Activated CD4-positive, alpha-beta memory T cell treated with anti-CD3 and anti-CD28 coated beads for 36 hours (primary cell): ENCODE measurements at places on chromosomes 3 and 15. TPM values are rescaled to one million over a fixed set of nuclear protein-coding genes. Genes with fewer than 3 reads are reported as not detected.

DNA sequence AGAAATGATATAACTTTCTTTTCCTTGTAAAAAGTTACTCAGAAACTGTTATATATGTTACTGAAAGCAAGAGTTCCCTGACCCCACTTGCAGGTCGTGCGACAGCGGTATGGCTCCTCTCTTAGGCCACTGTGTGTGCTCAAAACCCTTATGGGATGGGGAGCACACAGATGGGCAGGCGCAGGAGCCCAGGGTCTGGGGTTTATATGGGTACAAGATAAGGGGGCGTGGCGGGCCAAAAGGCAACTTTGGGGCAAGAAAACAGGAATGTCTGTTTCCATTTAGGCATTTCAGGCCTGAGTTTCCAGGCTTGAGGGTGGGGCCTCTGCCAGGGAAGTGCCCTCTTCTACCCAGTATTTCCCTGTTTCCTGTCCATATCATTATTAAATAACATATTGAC, 736.5 kb downstream of the VGLL3 start:
- no peak for DNase-seq

DNA sequence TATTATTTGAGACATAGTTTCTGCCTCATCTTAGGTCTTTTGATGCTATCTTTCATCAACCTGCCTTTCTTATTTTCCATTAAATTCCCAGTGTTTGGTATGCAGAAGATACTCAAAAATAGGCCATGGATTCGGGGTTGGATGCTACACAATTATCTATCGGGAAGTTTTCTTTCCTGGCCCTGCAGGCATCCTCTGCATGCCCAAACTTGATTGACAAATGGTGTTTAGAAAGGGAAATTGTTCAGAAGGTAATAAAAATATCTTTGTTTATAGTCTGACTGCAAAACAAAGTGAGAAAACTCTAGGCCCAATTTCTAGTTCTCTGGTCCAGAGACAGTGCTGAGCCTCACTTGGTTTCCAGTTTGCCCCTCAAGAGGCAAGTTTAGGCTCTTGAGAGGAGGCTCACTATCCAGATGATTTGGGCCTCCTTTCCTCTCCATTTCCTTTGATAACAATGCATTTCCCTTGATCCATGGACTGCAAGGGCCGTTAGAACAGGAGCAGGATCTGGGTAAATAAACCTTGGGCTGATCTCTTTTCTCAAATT, 157.1 kb upstream of the DPH6 start:
- DNase-seq: no peak

DNA sequence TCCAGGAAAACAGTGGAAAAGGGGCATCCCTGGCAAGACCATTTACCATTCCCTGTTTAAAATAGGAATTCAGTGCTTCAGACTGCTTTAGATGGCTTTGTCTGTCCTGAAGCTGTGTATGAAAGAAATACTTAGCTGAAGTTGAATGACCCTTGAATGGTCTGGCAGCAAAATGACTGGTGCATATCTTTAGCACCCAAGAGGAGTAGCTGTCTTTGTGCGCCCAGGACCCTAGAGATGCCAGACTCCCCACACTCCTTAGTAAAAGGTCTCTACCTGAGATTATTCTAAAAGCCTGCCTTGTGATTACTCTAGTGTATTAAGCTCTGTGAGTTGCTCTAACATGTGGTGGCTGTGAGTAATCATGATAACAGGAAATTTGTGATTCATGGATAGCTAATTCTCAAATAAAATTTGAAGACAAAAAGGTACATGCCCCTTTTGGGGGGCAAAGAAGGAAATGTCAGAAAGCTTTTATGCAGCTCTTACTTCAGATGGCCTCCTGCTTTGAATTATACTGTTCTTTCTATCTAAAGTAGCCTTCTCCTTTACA, 3.2 kb downstream of the MAPKBP1 start:
- DNase-seq: no peak

DNA sequence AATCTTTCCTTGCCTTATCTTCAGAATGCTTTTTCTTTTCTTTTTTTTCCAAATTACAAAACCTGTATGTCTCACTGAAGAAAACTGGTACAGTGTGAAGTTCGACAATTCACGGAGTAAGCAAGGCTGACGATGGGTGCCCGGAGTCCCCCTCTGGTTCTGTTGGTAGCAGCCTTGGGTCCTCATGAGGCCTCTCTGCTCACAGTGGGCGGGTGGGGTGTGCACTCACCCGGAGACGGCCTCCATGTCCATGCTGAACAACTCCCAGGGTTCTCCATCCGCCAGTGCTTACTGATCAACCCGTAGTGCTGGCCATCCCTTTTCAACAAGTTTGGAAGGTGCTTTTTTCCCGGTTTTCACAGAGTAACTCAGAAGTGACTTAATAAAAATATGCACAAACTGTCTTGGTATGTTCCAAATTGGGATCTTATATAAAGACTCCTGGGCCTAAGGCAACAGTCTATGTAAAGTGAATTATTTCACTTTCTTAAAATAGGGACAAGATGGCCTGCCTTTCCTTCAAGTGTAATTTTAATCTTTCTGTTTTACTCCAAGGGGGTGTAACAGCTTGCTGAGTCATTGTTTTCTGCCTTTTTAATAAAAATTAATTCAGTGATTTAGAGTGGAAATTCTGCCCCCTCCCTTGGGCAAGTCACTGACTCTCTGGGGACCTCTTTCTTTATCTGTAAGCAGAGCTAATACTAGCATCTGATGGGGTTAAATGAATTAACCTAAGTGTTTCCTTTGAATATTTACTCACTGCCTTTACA, 23.7 kb downstream of the LRRK1 start:
- no peak for DNase-seq

GRCh38 chr15:48565560-48566482, 79.7 kb downstream of the FBN1 start:
- DNase-seq: no peak

- no peak for DNase-seq
Observed at GRCh38 chr15:76234337-76234889, 76.9 kb downstream of the ETFA start.

DNA sequence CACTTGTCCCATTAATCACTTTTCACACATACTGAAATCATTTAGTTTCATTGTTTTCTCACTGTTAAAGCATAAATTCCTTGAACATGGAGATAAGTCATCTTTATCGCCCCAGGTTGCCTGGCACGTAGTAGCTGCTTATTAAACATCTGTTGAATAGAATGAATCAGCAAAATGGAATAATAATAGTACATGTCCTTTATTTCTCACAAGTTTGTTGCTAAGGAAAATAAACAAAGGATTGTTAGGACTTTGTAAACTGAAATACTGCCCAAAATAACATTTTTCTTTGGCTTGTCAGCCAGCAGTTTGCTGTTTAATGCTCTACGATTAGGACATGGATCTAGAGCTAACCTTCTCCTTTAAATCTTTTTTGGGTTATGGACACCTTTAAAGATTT, 17.9 kb downstream of the SLC35A5 start:
- DNase-seq: no peak

DNA sequence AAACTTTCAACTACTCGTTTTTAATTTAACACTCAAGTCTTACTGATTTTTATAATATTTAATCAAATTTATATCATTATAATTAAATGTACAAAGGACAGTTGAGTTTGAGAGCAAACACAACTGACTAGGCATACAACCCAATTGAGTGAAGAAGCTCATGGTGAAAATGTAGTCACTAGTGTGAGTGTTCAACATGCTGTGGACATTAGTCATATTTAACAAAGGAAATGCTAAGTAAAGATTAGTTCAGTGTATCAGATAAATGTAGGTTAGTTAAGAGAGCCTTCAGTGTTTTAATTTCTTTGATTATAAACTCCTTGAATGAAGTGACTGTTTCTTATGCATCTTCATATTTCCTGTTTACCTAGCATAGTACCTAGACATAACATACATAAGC, 444.2 kb upstream of the GOLIM4 start:
- no peak for DNase-seq

DNA sequence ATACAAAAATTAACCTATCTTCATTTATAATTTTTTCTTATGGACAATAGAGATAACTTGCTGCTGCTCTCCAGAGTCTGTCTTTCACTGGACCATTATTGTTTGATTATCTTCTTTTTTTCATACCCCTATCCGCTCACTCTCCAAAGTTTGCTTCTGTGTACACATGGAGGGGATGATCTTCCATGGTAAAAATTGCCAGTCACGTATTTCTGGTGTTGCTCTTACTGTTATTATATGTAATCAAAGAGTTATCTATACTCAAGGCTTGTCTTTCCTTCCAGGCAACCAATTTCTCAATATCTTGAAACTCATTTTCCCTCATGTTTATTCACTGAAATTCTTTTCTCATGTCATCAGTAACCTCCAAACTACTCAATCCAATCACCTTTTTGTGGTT, 817.8 kb upstream of the NECTIN3 start:
- DNase-seq: no peak

DNA sequence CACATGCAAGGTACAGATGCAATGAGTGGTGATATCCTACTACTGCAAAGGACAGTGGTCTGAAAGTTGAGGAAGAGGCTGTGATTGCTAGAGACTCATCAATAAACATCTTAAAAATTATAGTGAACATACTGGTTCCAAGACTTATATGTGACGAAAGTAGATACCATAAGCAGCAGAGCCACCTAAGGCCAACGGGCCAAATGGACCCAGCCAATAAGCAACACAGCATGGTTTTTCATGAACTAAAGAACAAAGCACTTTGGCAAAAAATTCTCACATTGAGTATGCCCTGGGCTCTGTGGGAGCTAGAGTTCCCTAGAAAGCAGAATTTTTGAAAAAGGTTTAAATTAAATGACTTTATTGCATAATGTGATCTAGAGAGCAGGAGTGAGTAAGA, 272.1 kb downstream of the SI start:
- no peak for DNase-seq

GRCh38 chr15:95205077-95205476, 973.7 kb downstream of the MCTP2 start:
- no peak for DNase-seq

GRCh38 chr3:109187390-109187789, 50.9 kb downstream of the C3orf85 start:
- no peak for DNase-seq

DNA sequence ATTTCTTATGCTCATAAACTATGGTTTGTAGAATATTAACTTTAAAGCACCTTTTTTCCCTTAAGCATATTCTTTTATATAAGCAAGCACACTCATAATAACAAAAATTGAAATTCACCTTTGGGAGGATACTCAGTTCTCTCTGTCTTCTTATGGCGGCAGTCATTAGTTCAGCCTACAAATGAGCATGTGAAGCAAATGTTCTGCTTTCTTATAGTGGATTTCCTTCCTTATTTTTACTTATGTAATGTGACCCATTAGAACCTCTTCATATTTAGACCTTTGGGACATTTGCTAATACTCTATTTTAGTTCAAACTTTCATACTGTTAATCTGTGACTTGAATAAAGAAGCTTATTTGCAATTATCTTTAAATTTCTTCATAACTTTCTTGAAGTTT, at the start of gene P2RY13:
TSS of gene P2RY13 (minus strand) at position 187 of the 400 bp plus-strand sequence. CDS start at position 166, 21 bp downstream.
- no peak for DNase-seq

- DNase-seq: no peak
Observed at GRCh38 chr3:105580296-105580965, 213.7 kb downstream of the ALCAM start.

DNA sequence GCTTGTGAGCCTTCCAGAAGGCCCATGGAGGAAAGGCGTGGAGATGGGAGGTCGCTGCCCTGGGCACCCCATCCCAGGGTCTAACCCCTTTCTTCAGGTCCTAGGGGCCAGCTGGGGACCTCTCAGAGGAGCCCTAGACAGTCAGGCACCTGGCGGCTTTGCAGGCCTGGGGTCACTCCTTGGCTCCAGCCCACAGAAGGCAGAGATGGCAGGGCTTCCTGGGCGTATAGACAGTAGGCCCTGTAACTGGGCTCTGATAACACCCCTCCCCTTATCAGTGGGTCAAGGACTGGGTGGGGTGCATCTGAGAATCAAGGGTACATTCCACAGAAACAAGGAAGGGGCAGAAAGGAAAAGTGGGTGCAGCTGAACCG, 16.7 kb downstream of the ZDHHC19 start:
- DNase-seq: no peak

DNA sequence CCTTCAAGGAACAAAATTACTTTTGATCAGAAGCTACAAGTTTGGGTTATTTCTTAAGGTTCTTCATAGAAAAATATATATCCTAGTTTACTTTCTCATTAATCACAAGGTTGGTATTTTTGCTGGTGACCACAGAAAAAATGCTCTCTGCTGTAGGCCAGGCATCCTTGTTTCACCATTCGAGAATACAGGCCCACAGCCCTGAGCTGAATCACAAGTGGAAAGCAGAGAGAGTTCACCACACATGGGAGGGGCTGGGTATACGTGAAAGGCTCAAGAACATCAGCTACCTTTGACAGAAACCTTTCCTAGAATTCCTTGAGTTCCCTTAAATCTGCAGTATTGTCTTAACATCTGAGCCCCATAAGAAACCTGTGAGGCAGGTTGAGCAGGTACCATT, 23.2 kb downstream of the CPEB1 start:
- DNase-seq: no peak

DNA sequence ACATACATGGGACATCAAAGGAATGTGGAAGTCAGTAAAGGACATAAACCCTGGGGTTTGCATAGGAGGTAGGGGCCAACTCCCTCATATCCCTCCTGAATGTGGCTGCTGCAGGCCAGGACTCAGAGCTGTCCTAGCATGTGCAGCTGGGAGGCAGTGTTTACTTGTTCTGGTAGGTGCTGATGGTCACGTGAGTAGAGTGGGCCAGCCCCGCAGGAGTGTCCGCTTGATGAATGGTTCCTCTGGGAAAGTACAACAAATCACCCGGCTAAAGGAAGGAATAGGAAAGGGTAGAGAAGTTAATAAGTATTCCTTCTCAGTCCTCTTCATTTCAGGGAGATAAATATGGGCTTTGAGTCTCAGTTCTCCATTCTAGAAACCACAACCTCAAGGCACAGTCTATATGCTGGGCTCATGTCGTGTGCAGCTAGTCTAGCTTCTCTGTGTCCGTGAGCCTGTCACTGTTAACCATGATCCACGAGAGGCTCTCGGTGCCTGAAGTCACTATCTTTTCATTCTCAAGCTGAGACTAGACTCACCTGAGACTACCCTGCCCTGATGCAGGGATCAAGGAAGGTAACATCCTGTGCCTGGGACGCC, 17.9 kb downstream of the RIOX2 start:
- DNase-seq: no peak

GRCh38 chr15:50315814-50316630, 39.0 kb downstream of the GABPB1 start:
- no peak for DNase-seq

GRCh38 chr3:68667346-68667745, 265.0 kb downstream of the TAFA4 start:
- no peak for DNase-seq

DNA sequence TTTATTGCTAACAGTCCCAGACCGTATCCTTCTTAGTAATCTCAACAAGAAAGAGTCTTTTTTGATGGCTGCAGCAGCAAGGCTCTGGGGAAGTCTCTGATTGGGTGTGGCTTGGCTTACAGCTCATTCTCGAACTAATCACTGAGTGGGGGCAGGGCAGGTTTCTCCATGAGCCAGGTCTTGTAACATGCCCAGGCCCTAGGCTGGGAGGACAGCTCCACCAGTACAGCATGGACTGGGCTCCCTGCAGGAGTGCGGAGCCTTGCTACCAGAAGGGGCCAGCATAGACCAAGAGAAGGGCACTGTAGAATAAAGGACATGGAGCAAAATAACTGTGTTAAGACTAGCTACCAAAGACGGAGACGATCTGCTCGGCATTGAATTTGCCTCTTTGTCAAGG, 7.2 kb downstream of the CD276 start:
- peak; percentile 27 for DNase-seq

The NMNAT3 gene
- total RNA-seq: 2.3 TPM

The RHCG gene
- total RNA-seq: not detected

The PYDC2 gene
- total RNA-seq: not detected

The MST1 gene
- 8.2 TPM for total RNA-seq

The KCNAB1 gene
- total RNA-seq: not detected

The RTP3 gene
- not detected for total RNA-seq
